HEK293T (cell line): ENCODE measurements at places on chromosomes 11 and 22.

DNA sequence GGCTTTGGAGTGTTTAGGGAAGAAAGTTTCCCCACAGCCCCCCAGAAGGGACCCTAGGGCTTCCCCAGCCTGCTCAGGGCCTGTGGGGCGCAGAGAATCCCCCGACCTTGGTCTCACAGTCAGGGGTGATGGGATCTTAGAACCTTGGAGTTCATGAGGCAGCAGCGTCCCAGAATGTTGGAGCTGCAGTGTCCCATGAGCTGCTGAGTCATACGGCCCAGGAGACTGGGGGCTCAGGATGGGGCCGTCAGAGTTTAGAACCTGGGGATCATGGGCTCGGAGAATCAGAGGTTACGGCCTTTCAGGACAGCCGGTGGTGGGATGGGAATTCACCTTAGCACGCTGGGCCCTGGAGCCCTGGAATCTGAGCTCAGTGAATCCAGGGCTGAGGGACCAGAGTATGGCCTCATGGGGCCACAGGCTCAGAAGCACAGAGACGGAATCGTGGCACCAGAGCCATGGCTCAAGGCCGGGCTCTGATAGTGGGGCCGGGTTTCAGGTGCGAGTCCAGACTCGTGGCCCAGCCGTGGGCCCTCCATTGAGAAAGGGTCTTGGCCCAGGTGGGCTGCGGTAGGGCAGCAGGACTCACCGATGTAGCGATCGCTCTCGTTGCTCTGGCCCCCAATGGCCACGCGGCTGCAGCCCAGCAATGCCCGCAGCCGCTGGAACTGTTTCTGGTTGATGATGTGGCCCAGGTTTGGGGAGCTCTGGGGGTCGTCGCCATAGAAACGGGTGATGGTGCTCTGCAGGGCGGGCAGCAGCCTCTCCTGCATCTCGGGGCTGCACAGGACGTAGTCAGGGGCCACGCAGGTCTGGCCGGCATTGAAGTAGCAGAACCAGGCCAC is 9.5 kb downstream of the ALDH3B2 start:
- DNase-seq, result no peak

GRCh38 chr11:36304351-36304750 is 8.3 kb downstream of the PRR5L start:
- DNase-seq, result no peak

- no peak for DNase-seq
Observed at GRCh38 chr11:96125400-96125799, 201.5 kb upstream of the MTMR2 start.

DNA sequence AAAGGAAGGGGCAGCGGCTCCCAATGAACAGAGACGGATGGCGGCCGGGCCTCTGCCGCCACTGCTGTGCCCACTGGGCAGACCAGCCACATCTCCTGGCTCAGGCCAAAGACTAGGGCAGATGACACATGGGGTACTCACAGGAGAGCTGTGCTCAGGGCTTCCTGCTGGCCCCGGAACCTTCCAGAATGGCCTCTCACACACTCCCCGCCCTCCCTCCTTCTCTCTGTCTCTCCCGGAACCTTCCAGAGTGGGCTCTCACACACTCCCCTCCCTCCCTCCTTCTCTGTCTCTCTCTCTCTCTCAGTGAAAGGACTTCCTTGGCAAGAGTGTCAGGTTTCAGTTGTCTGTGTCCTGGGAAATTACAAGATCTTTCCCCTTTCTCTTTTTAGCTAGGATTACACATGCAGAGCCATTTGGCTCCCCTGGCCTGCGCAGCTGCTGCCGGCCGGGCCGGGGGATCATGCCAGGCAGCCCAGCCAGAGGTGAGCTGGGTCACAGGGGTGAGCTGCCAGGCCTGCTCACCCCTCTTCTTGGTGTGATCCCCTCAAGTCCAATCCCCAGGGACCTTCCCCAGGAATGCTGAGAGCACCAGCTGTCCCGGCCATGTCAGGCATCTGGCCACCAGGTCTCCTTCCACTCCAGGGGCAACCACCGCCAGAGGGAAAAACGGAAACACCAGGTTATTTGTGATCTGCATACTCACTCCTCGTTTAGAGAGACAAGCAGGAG is 45.3 kb upstream of the ADA2 start:
- DNase-seq, result no peak

GRCh38 chr11:120344302-120345004 is 8.2 kb downstream of the ARHGEF12 start:
- DNase-seq, result no peak

DNA sequence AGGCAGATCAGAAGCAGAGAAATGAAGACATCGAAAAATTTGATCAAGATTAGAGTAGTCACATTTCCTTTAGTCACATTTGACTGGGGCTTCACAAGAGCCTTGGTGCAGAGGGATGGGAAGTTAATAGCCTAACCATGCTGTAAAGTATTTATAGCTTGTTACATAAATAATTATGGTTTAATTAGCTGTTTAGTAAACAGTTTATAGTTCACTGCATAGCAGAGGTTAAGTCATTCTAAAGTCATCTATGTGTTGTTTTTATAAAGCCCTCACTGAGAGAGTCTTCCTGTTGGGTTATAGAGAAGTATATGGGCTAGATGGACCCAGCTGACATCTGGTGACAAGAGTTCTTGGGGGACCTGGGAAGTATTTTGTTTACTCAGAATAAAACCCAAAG is 47.1 kb downstream of the INSC start:
- DNase-seq, result no peak

GRCh38 chr22:21009638-21010425 is 5.1 kb upstream of the P2RX6 start:
- DNase-seq, result no peak

DNA sequence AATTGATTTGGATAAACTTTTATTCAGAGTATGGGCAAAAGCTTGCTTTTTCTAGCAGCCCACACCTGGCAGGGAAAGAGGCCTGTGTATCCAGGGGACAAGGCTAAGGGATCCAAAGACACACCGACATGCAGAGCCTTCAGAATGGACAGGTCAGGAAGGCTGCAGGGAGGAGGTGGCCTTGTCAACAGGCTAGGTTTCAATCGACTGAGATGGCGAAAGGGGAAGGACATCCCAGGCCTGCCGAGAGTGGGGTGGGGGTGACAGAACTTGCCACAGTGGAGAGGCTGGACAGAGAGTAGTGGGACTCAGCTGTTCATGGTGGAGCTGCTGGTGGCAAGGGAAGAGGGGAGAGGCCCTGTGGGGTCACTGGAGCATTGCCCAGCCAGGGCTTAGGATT is 5.3 kb upstream of the SLC39A13 start:
- no peak for DNase-seq

GRCh38 chr11:2927851-2928604 is 1.2 kb downstream of the PHLDA2 start:
- no peak for DNase-seq

- no peak for DNase-seq
Observed at GRCh38 chr11:108559904-108560303, 33.7 kb downstream of the EXPH5 start.

GRCh38 chr11:70668204-70669202 is 270.2 kb downstream of the CTTN start:
- no peak for DNase-seq

GRCh38 chr11:11318961-11319360 is 34.1 kb downstream of the CSNK2A3 start:
- DNase-seq, result no peak

DNA sequence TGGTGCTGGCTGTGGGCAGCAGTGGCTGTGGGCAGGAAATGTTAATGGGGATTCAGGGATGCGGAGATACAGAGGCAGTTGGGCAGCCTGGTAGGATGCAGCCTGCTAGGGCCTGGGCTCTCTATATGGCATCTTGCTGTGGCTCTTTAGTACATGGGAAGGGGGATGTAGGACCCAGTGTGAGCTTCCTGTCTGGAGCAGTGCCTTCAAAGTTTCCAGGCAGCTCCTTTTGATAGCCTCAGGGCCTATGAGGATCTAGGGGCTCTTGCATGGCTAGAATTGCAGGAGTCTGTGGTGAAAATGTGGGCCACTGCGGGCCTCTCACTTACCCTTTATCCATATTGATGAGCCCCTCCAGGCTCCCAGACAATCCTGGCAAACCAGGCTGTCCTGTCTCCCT is 213.2 kb upstream of the SNX19 start:
- DNase-seq, result no peak

GRCh38 chr11:11618973-11619435 is 2.8 kb downstream of the GALNT18 start:
- DNase-seq, result no peak

DNA sequence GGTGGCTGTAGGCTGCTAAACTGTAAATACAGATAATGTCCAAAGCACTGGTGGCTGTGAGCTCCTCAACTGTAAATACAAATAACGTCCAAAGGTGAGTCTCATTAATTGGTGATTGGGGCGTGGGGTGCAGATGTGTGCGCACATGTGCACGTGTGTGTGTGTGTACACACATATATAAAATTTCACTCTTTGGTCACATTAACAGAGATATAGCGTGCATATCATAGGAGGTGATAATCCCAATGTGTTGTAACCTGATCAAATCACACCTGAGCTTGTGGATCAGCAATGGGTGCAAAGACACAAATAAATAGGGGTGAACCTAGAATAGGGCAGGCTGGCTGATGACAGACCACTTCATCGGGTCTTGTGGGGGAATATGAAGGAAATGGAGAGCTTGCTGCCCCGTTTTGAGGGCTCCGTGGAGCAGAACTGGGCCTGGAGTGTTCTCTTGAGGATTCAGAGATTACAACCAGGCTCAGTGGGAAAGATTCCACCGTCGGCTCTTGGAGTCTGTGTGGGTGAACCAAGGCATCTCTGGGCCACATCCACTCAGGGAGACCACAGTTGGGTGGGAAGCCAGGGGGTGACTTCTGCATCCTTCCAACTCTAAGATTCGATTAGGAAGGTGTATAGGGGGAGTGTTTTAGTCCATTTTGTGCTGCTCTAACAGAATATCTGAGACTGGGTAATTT is 24.9 kb upstream of the OSBPL5 start:
- DNase-seq, result no peak

- DNase-seq, result no peak
Observed at GRCh38 chr22:46260038-46260437, 3.1 kb downstream of the PKDREJ start.

DNA sequence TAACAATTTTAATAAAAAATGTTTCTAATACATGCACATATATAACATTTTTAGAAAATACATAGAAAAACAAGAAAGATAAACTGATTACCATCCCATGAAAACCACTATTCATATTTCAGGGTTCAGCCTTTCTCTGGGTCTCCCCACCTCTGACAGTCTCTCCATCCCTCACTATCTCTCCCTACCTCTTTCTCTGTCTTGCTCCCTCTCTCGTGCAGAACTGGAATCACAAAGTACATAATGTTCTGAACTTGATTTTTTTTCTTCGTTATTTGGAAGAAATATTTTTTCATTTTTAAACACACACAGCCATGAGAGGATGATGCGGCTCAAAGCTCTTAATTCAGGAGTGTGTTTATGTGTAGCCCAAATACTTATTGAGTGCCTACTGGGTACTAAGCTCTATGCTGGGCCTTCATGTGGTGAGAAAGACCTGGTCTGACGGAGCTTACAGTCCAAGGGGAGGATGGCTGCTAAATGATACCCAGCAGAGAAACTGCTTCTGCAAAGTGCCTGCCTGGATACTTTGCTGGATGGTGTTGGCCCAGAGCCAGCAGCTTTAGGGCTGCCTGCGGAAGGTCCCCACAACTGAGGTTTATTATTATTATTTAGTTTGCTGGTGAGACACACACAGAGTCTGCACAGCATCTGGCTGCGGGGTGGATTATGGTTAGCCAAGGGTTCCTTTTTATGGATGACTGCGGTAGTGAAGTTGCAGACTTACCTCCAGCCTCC is 42.6 kb downstream of the SC5D start:
- no peak for DNase-seq

GRCh38 chr11:120044011-120044675 is 93.8 kb downstream of the TRIM29 start:
- DNase-seq, result no peak

DNA sequence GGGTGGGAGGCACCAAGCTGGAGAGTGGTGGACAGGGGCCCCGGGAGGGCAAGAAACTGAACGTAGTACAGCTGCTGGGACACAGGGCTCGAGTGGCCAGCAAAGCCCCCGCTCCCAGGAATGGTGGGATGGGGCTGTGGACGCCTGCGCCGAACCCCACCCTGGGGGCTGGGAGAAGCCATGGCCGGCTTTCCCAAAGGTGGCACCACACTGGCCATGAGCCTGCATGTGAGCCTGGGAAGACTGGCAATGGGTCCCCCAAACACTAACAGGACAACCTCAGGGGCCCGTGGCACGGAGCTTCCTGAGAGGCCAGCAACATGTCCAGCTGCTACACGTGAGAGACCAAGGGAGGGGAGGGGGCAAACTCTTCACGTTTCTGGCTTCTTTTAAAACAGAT is 4.0 kb downstream of the ALG12 start:
- no peak for DNase-seq

- DNase-seq, result no peak
Observed at GRCh38 chr11:102521121-102521520, 9.4 kb downstream of the MMP7 start.

DNA sequence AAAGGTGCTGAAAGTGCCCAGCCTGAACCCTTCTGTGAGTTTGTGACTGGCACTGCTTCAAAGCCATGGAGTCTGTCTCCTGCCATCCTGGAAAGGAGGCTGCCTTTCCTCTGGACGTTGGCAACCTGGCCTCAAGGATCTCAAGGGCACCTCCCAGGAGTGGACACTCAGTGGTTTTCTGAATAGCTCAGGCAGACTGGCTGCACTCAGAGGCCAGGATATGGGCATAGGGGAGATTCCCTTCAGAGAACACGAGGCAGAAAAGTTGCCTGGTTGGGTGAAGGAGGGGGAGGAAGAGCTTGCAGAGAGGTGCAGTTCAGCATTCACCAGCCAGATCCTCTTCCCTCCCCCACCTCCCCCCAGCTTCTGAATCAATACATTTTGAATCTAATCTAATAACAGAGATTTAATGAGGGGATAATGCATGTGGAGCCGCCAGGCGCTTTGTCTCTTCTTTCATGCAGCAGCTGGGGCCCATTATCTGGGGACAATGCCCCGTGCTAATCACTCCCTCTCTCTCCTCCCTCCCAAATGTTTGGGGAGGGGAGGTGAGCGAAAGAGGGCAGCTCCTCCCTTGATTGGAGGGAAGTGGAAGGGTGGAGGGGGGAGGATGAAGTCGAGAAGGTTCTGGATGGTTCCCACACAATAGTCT is 17.7 kb downstream of the HTR3A start:
- DNase-seq, result no peak

- peak; percentile 54 for DNase-seq
Observed at GRCh38 chr11:108654994-108655631, 9.8 kb upstream of the DDX10 start.

- DNase-seq, result no peak
Observed at GRCh38 chr11:73040046-73040445, 102.1 kb downstream of the FCHSD2 start.

- DNase-seq, result no peak
Observed at GRCh38 chr11:93524858-93525257, 18.3 kb downstream of the SMCO4 start.

- no peak for DNase-seq
Observed at GRCh38 chr11:76768088-76768908, 14.9 kb upstream of the TSKU start.

DNA sequence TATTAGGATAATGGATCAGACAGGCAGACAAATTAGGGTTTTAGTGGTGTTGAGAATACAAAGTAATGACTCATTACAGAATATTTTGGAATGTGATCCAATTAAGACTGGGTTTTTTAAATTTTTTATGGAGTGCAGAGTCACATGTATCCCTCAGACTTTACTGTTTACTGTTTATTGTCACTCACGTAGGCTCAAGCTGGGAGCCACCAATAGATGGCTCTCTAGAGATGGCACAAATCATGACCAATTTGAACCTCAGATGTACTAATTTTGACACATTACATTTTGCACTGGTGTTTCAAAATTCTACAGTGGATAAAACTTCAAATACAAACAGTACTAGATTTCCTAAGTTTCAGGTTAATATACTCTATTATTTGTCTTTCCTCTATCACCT is 53.6 kb upstream of the ANO3 start:
- no peak for DNase-seq
